ENCODE measurements at places on chromosomes 5 and 9.

- no peak for DNase-seq
Observed at GRCh38 chr5:22531986-22532385, 321.2 kb downstream of the CDH12 start.

DNA sequence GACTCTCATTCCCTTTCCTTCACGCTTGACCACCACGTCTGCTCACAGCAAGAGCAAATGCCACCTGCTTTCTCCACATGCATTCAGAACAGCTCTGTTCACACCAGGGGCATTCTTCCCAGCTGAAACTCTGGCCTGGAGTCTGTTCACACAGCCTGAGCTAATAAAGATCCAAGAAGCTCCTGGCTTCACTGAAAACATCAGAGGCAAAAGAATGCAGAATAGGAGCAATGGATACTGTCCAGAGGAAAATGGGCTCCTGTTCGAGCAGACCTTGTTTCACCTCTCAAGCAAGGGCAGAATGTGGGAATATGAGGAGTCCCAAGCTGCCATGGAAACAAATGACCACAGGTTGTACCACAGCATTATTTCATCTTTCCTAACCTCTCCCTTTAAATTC is 402.7 kb upstream of the TNC start:
- DNase-seq = no peak

DNA sequence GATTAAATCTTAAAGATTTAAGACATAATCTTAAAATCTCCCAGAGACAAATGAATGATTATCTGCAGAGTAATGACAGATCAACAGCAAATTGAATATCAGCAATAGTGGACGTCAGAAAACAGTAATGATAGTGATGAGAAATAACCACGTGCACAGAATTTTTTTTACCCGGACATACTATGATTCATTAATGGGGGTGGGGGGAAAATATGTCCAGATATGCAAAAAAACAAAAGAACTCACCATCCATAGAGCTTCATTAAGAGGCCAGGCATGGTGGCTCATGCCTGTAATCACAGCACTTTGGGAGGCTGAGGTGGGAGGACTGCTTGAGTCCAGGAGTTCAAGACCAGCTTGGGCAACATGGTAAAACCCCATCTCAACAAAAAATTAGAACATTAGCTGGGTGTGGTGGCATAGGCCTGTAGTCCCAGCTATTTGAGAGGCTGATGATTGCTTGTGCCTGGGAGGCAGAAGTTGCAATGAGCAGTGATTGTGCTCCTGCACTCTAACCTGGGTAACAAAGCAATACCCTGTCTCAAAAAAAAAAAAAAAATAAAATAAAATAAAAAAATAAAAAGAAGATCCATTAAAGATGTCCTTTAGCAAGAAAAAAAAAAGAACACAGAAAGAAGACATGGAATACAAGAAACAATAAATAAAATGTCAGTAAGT is 30.9 kb upstream of the SHOC1 start:
- DNase-seq = no peak

- no peak for DNase-seq
Observed at GRCh38 chr5:180213256-180213600, 4.2 kb upstream of the RASGEF1C start.

- no peak for DNase-seq
Observed at GRCh38 chr9:4663956-4664355, 1.9 kb downstream of the PLPP6 start.

Data from NCI-H1048 (cell line).